ENCODE measurements at places on chromosomes 3 and 15.

DNA sequence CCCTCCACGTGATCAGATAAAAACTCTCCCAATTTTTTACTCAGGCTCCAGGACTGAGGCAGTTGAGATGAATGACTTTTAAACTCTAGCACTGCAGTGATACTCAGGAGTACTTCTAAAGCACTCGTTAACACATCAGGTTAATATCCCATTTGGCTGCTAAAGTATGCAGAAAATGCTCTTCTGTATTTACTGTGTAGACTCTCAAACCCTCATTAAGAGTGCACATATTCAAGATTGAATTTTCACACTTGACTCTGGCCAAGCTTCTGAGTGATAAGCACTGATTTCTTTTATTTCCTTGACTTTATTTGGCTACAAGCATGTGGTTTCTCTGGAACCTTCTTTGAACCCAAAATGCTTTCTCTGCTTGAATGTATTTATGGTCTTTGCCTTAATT is 392.3 kb upstream of the NECTIN3 start:
- DNase-seq, result no peak

DNA sequence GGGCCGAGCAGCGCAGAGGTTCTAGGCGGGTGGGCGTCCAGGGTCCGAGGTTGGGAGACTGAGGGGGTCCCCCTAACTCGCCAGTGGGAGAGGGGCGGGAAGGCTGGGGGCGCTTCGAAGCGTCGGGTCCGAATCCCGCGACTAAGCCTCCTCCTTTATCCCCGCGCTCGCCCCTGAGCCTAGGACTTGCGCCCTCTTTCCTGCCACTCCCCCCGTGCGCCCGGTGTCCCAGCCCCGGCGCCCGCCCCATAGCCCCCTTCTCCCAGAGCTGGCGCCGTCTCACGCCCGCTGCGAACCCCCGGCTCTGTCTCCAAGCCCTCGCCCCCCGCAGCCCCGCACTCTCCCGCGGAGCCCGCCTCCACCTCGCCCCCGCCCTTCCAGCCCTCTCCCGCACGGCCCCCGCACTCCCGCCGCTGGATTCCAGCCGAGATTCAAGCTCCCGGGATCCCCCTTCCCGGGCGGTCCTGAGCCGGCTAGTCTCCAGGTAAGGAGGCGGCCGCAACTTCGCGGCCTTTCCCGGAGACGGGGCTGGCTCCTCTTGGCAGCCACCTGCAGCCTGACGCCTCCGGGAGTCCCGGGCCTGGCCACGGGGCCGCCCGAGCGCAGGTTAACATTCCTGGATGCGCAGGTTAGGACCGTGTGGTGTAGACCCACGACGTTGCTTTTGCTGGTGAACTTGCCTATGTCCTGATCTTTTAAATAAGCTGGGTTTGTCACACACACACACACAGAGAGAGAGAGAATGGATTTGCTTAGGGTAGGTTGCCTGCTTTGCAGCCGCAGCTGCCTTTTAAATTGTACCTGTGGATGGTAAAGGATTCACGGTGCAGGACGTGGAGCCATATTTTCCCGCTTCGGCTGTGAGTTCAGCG is 563 bp downstream of the PXYLP1 start:
- no peak for DNase-seq

- DNase-seq, result no peak
These were observed 990 bp upstream of the ZNF148 start for GRCh38 chr3:125375950-125376679.

GRCh38 chr15:49462232-49462844 is 39.3 kb downstream of the FGF7 start:
- no peak for DNase-seq

GRCh38 chr3:23594066-23594465 is 211.7 kb upstream of the UBE2E1 start:
- DNase-seq, result no peak

DNA sequence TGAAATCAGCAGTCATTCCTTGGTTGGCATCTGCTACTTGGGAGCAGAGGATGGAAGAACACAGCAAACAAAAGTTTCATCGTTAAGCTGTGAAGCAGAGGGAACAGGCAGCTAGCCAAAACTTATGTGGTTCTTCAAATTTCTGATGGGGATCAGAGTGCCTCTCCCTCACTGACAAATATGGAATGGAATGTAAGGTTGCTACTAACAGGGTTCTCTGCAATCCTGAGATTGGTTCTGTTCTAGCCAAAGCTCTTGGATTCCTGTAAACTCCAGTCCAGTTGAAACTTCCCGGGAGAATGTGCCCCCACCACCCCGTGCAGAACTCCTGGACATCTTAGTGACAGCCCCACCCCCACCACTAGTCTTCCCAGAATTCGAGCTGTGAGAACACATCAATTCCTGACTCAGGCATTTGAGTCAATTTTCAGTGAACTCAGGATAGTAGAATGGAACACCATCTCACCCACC is 55.9 kb upstream of the PHLDB2 start:
- DNase-seq, result peak; percentile 67

DNA sequence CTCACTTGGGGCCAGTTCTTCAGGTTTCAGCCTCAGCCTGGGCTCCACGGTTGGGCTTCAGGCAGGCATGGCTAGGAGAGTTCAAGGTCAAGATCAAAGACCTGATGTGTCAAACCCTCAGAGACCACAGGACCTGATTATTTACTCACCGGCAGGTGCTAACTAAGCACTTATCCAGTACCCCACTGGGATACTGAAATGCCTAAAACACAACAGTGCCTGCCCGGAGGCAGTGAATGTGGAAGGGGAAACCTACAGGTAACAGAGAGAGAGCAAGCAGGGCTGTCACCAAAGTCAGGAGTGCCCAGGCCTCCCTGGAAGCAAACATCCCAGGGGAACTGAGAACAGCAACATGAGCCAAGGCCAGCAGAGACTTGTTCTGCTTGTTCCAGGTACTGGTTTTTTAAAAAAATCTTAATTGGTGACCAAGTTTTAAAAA is 6.7 kb downstream of the IDH2 start:
- DNase-seq, result no peak

- DNase-seq, result no peak
These were observed 240.7 kb upstream of the TPRG1 start for GRCh38 chr3:188931036-188931435.

GRCh38 chr3:144112036-144112435 is 140.4 kb downstream of the DIPK2A start:
- DNase-seq, result no peak

- DNase-seq, result no peak
These were observed 4.0 kb upstream of the NR2F2 start for GRCh38 chr15:96326328-96327154.

DNA sequence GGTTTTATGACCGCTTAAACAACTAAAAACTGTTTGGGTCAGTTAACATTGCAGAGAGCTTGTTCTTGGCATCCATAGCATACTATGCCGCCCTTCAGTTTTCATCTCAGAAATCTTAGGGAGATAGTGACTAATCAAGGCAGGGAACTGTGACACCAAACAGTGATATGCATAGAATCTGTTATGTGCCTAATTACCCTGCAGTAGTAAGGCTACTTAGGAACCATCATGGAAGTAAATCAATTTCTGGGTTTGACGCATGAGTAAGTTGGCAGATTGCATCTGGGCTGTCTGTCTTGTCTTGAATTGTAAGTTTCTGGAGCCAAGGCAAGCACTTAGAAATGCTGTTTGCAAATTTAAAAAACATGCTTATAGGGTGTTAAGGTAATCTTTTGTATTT is 22.5 kb downstream of the KCTD6 start:
- no peak for DNase-seq

DNA sequence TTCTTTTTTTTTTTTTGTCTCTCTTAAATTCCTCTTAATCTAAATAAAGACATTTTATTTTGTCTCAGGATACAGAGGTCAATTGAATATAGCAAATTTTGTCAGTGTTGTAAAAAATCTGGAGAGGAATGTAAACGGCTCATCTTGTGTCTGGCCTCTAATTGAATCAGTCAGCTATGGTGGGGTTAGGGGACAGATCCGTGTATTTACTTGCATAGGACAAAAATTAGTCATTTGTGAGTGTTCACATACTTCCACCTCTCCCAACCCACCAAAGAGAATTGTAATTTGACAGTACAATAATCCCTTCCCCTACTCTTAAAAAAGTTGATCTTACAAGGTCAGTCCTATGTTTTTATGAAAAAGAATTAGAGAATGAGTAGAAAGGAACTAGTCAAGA is 18.3 kb downstream of the PPARG start:
- no peak for DNase-seq

- DNase-seq, result no peak
These were observed 43.5 kb downstream of the ACAD9 start for GRCh38 chr3:128922804-128923459.

DNA sequence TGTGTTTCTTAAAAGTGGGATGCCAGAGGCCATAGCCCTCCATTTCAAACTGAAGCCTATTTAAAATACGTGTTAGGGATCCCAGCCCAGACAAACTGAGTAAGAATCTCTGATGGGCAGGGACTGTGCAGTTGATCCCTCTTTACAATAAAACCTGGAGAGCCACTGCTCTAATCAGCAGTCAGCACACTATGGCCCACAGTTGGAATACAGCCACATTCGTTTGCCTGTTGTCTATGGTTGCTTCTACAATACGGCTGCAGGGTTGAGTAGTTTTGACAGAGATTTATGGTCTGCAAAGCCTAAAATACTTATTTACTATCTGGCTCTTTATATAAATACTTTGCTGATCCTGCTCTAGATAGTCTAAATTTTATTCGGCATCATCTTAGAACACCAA is 32.4 kb downstream of the TJP1 start:
- no peak for DNase-seq

- no peak for DNase-seq
These were observed 497.7 kb downstream of the OCA2 start for GRCh38 chr15:27601239-27601960.

- DNase-seq, result no peak
These were observed 144.6 kb downstream of the MCTP2 start for GRCh38 chr15:94375997-94376396.

DNA sequence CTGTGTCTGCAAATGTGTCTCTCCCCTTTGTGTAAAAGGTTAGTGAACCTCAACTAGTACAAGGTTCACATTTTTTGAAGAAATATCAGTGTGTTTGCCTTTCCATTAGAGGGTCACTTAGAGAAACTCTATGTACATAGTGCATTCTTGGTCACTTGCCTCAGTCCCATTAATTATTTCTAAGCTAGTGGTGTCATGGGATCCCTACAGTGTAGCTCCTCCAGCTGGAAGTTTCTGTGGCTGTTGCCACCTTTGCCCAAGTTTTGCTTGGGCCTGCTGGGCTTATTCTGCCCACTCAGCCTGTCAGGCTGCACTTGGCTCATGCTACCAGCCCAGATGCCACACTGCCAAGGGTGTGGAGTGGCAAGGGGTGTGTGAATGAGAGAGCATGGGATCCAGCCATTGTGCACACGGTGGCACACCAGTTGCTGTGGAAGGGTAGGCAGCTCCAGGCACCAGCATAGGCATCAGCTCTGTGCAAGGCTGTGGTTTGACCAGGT is 161.7 kb downstream of the ARPP21 start:
- no peak for DNase-seq

GRCh38 chr3:112973325-112974177 is 1.4 kb downstream of the CD200R1 start:
- no peak for DNase-seq

GRCh38 chr3:196210673-196211556 is at the start of gene ZDHHC19:
TSS of gene ZDHHC19 (minus strand) at chr3:196211400. CDS start at chr3:196211315, 85 bp downstream.
- no peak for DNase-seq

GRCh38 chr3:146067048-146067447 is 93.9 kb downstream of the PLOD2 start:
- DNase-seq, result peak; percentile 10

- DNase-seq, result no peak
These were observed 61.1 kb downstream of the PCCB start for GRCh38 chr3:136311261-136311660.

DNA sequence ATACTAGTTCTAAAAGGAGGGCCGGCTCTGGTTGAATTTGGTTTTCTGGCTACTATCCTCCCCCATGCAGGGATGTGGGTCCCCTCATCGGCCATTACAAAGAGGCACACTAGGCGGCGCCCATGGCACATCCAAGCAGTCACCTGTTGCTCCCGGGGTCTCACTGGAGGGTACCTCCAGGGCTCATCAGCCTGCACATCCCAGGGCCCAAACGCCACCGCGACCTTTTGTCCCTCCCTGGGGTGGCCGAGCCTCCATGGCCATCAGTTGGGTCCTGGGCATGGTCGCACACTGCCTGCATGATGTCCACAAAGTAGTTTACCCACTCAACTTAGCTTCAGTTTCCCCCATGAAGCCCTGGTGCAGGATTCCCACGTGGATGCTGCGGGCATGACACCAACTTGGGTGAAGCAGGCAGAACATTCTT is 28.3 kb downstream of the IDH3A start:
- DNase-seq, result peak; percentile 62

GRCh38 chr15:82959423-82959822 is 6.9 kb upstream of the HOMER2 start:
- no peak for DNase-seq

GRCh38 chr15:56831467-56832005 is 86.9 kb upstream of the TCF12 start:
- DNase-seq, result no peak

DNA sequence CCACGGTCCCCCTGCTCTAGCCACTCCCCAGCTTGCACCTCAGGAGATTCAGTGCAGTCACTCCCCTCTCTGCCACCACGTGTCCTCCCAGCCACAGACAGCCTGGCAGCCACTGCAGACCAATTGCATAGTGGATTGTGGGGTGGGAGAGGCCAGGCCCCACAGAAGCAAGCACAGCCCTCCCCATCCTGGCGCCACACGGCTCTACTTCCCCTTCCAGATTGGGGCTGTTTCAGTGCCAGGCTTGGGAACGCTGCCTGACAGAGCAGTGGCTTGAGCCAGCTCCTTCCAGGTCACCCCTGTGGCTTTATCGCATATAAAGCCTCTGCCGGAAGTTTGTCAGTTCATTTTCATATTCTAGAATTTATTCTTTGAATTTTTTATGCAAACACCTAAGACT is 90.7 kb downstream of the TMEM266 start:
- no peak for DNase-seq

DNA sequence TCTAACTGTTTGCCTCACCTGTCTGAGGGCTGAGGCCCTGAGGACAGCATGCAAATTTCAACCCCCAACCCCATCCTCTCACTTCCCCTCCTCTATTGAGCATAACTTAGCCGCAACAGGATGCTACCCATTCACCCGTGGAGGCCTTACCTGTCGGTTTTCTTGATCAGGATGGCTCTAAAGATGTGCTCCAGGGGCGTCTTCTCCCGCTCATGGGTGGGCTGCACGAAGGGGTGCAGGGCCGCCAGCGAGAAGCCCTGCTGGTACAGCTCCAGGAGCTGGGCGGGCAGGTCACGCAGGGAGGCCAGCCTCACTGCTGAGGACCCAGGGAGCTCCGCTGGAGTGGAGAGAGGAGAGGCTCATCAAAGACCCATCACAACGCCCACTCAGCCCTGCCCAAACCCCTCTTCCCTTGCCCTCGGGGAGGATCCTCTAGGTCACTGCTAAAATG is 79.8 kb downstream of the RFTN1 start:
- DNase-seq, result no peak
